ENCODE measurements at places on chromosomes 2 and 18.

DNA sequence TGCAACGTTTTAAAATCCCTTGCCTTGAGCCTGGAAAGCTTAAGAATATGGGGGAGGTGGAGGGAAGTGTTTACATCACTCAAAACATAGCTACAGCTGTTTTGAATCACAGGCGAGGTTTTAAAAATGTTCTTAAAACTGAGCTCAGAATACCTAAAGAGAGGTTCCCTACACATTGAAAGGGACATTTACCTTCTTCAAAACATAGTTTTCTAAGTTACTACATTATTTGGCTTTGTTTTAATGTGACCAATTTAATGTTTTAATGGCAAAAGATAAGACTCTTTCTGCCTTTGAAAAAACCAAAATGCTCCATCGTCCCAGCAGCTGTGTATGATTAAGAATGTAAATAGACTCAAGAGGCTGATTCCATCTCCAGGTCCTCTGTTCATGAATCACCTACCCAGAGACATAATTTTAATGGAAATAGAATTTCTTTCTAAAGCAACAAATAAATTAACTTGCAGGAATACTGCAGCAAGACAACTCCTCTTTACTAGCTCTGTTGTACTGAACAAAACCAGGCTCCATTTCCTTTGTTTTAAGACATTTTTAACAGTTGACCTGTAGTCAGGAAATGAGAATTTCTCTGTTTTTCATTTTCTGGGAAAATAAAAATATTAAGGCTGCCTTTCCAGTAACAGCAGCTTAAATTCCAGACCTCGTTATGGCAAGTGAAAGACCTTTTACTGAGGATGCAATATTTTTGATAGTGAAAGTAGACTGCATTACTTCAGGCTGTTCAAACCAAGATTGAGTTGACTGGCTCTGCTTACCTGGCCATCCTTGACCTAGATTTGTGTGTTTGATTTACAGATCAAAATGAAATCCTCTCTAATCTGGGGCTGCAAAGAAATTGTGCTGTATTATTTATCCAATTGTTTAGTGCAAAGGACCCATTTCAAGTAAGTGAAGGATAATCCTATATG, 33.7 kb upstream of the WDR75 start:
- peak; percentile 71 for DNase-seq

DNA sequence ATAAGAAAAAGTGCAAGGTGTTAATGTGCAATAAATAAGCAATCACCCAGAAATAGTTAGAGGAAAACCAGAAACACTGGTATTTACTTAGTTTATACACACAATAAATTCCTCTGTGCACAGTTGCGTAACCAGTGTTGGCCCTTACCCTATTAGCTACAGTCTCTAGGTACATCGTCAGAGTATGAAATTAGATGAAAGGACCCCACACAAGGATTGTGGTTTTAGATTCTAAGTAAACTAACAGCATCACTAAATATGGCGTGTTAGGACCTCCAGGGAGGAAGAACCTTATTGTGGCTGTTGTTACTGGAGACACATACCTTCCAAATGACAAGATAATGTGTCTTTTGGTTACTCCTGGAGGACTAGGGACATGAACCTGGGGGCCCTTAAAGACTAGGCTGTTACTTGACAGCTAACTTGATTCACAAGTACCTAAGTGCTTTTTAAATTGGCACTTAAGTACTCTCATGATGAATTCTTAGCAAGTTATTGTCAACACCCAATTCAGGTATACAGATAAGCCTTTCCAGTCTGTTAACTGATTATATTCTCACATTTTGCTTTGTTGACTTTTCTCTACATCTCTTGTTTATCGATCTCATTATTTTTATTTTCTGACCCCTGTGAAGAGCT, 115.3 kb downstream of the FEZ2 start:
- DNase-seq, result peak; percentile 84

GRCh38 chr2:145760781-145761649, 1241.1 kb upstream of the ZEB2 start:
- peak; percentile 80 for DNase-seq

DNA sequence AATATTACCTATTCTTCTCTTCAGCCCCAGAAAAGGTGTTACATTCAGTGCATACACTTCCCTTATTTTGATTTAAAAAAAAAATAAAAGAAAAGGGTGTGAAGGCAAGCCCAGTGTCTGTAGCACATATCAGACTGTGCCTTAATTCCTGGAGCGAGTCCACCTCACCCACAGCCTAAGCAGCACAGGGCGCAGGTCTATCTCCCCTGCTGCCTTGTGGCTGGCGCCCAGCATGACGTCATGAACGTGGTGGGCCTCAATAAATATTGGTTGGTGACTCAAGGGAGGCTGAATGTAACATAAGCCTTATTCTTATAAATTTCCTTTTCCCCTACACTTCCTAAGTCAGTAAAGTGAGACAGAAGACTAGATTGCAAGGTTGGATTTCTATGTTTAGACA, 26.4 kb downstream of the ST3GAL5 start:
- DNase-seq, result no peak

- peak; percentile 40 for DNase-seq
Observed at GRCh38 chr2:10497797-10498251, 49.7 kb upstream of the ODC1 start.

DNA sequence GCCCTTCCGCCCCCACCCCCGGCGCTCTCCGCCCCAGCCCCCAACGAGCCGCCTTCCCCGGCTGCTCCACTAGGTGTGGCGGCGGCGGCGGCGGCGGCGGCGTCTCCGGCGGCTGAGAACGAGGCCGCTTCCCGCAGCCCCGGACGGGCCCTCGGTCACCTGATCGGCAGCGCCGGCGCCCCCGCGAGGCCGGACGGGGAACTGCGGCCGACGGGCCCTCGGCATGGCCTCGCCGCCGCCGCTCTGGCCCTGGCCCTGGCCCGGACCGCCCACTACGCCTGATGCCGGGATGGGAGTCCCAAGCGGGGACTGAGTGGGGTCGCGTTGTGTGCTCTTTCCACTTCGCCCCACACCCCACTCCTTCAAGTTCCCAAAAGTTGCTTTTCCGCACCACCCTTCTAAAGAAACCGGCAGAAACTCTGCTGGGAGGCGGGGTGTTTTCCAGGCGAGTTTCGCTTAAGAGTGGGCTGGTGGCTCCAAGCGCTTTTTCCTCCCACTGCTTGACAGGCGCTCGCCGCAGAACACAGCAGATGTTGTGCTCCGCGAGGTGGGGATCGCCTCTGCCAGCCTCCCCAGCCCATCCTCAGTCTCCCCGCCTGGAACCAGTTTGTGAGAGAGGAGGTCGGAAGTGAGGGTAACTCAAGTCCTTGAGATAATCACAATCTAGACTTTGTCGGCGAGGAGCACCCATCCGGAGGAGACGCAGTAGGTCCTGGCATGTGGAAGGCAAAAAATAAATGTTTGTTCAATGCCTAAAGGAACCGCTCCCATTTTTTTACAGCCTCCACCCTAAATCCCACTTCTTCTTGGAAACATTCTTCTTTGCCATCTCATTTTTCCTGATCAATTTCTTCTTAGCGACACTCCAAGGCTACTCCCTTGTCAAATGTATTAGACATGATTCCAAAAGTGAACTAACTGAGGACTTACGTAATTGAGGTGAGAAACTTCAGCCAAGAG, at the start of gene NCKAP1:
TSS of gene NCKAP1 (minus strand) at position 117 of the 960 bp plus-strand sequence. CDS start 358 bp downstream, outside the sequence.
- DNase-seq, result peak; percentile 87

DNA sequence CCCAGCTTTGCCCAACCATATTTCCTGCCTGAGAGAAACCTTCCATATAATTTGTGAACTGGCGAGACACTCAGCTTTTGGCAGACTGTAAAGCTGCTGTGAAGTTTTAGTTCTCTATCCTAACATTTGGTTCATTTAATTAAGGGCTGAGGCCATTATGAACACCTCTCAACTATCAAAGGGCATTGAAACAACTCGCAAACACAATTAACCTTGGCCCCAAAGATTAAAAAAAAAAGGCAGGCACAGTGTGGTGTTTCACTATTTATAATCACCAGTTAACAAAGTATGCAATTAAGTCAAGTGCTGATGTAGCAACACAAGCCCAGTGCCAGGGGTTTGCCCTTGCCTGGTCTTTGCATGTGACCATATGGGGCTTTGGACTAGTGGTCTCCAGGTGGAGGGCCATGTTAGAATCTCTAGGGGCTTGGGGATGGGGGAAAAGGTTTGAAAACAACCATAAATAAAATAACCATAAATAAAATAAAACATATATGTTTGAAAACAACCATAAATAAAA, 297.6 kb upstream of the SKOR2 start:
- no peak for DNase-seq

- no peak for DNase-seq
Observed at GRCh38 chr2:137607722-137608318, 356.5 kb upstream of the HNMT start.
